ENCODE measurements at places on chromosomes 12 and 14. TPM values are rescaled to one million over a fixed set of nuclear protein-coding genes. Genes with fewer than 3 reads are reported as not detected.

GRCh38 chr14:55593698-55594097 lies 13.7 kb downstream of the KTN1 start:
- DNase-seq, result no peak

GRCh38 chr14:105076296-105076804 lies 11.1 kb upstream of the GPR132 start:
- DNase-seq, result no peak

GRCh38 chr12:2068653-2069052 lies 15.9 kb downstream of the CACNA1C start:
- no peak for DNase-seq

GRCh38 chr12:24979329-24979728 lies 30.4 kb upstream of the BCAT1 start:
- no peak for DNase-seq

GRCh38 chr12:120121766-120122293 lies 5.3 kb upstream of the RAB35 start:
- DNase-seq, result no peak

GRCh38 chr14:75174066-75174465 lies 2.3 kb downstream of the TMED10 start:
- no peak for DNase-seq

DNA sequence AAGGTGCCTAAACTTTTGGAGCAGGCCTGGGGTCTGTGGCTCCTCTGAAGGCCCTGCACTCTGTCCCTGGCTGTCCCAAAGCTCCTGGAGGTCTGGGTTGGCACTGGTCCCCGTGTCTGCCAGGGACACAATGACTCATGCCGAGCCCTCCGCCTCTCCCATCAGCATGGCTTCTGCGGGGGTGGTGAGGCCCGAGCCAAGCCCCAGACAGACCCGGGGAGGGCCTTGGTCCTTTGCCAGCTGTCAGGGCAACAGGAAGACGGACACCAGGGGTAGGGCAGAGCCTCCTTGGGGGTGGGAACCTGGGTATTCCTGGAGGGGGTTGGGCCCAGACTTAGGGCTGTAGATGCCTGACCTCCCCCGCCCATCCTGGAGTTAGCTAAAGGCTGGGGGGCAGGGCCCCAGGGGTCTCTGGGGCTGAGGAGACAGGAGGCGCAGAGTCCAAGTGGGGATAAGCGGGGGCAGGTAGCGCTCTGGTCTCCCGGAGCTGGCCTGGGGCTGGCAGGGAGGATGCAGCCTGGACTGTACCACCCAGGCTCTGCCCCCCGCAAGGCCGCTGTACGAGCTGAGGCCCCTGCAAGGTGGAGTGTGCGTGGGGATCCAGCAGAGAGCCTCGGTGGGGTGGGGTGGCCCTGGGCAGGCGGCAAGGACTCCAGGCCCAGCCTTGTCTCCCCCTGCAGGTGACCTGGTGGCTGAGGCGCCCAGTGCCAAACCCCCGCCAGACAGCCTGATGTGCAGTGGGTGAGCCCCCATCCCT lies 16.4 kb upstream of the PUS1 start:
- no peak for DNase-seq

DNA sequence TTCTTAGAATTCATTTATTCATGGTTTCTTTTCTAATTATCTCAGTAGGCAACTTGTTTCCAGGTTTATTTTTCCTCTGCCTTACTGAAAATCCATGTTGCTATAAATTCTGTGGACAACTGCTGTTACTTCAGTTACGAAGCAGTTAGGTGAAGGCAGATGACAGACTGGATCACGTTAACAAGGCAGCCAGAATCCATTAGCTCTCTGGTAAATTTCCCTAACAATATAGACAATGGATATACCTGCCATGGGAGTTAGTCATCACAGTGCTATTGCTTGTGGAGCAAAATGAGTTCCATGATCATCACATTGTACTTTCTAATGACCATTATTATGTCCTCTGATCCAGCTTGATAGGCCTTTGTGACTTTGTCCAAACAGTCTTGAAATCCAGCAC lies 291.5 kb downstream of the NELL2 start:
- DNase-seq, result no peak

DNA sequence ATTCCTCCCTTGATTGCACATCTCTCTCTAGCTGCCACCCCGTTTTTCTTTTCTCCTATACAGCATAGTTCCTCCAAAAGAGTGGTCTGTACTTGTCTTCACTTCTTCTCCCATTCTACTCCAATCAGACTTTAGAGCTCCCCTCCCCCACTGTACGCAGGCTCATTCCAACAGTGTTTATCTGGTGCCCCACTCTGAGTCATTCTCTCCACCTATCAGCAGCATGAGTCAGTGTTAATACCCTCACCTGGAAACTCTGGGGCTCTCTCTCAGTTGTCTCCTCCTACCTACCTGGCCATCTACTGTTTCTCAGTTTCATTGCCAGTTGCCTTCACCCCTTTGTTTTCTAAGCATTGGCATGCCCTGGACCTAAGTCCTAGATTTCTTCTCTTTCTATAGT lies 175.1 kb upstream of the ARHGAP5 start:
- peak; percentile 69 for DNase-seq

GRCh38 chr12:102465762-102466560 lies 14.4 kb downstream of the IGF1 start:
- no peak for DNase-seq

GRCh38 chr14:102805371-102805891 lies 28.2 kb downstream of the TRAF3 start:
- DNase-seq, result no peak

DNA sequence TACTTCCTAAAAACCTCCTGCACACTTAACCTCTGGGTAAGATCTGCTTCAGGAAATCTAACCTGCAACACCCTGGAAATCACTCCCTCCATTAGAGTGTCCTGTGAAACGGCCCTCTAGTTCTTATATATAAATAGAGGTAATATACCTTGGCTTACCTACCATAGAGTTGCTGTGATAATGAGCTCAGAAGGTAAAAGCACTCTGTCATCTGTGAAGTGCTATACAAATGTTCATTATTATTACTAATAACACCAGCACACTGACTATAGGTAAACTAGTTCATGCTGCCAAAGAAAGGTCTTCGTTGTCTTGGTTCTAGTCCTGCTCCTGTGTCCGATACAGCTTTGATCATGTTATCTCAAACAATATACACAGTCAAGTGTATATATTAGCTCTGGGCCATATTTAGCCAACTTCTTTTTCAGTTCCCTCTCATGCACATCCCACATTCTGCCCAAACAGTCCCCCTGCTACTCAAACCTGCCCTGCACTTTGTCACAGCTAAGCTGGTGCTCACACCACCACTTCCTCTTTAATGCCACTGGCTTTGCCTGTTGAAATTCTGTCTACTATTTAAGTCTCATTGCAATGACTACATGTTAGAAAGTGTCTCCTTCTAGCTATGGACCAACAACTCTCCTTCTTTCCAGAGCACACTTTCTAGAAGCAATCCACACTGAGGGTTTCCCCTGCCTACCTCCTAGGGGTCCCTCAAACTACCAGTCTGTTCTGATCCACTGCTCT lies 5.1 kb downstream of the E2F7 start:
- no peak for DNase-seq

DNA sequence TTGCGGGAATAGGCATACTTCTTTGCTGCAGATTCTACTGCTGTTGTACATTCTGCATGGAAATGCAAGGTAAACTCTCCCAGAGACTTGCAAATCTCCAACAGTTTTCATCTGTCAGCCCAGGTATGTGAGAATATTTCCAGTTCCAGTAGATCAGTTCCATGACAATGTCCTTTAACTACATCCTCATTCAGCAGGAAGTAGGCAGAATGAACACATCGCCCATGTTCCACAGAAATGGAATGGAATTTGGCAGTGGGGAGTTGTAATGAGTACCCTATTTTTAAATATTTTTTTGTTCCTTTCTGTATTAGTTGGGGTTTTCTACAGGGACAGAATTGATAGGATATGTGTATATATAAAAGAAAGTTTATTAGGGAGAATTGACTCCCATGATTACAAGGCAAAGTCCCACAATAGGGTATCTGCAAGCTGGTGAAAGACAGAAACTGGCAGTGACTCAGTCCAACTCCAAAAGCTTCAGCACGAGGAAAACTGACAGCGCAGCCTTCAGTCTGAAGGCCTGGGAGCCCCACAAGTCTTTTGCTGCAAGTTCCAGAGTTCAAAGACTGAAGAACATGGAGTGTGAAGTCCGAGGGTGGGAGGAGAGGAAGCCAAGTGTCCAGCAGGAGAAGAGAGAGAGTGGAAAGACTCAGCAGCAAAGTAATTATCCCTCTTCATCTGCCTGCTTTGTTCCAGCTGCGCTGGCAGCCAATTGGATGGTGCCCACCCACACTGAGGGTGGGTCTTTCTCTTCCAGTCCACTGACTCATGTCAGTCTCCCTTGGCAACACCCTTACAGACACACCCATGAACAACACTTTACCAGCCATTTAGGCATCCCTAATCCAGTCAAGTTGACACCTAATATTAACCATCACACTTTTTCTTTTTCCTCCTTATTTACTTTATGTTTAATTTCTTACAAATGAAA lies 110.4 kb upstream of the SCAF11 start:
- no peak for DNase-seq

GRCh38 chr12:91866566-91866965 lies 279.1 kb downstream of the BTG1 start:
- DNase-seq, result no peak

Gene SLC4A8
- 67.0 TPM for total RNA-seq

Gene MRPS35
- total RNA-seq, result 135 TPM

Gene TOMM20L
- total RNA-seq, result 1.2 TPM

Gene RAD9B
- 3.8 TPM for total RNA-seq

Gene GRIP1
- total RNA-seq, result 0.23 TPM

Gene TCTN2
- 7.3 TPM for total RNA-seq

Gene DHH
- total RNA-seq, result 0.16 TPM

Gene RTRAF
- total RNA-seq, result 217 TPM

Gene TSHR
- total RNA-seq, result not detected

Gene PHC1
- 25.8 TPM for total RNA-seq

Gene DNAI7
- total RNA-seq, result 0.67 TPM
